ENCODE measurements at places on chromosomes 16 and 17. TPM values are rescaled to one million over a fixed set of nuclear protein-coding genes. Genes with fewer than 3 reads are reported as not detected.

Gene CASKIN1
- under 0.01 TPM for total RNA-seq

Gene GPR142
- not detected for total RNA-seq

Gene ABCC6
- total RNA-seq, result 1.3 TPM

Gene KRTAP9-8
- not detected for total RNA-seq

Gene LGALS9B
- not detected for total RNA-seq

Gene SRRM2
- total RNA-seq, result 88.5 TPM
